Natural killer cell treated with Interleukin-12 subunit alpha and Interleukin-12 subunit beta and Interleukin-15 and Interleukin-18, amount 100 ng/mL, for 72 hours (primary cell): ENCODE measurements at places on chromosomes 6 and 20. TPM values are rescaled to one million over a fixed set of nuclear protein-coding genes. Genes with fewer than 3 reads are reported as not detected.

DNA sequence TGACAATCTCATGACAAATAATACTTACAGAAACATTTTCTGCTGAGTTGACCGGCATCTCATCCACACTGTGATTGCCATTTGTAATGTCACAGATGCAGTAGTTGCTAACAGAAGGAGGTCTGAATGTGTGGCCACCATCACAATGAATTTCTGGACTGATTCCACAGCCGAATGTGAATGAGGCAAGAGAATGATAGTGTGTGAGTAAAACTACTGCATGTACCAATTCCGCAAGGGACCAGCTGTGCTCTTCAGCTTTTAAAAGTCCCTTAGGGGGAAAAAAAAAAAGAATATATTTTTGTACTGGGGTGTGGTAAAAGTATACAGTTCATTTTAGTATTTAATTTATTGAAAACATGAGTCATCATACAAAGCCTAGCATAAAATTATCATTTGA, 96.2 kb downstream of the SESN1 start:
- H3K36me3 ChIP-seq: no peaks in the 10 kb centered on the region
- no peak overlapping the region for H3K4me3 ChIP-seq
- no peak overlapping the region for H3K27ac ChIP-seq
- DNase-seq: no peak
- H3K4me1 ChIP-seq: peaks cover 11% of the 10 kb centered on the region
- no peaks in the 10 kb centered on the region for H3K27me3 ChIP-seq

The NNAT gene
- 0.71 TPM for total RNA-seq

- H3K4me1 ChIP-seq: no peaks in the 10 kb centered on the region
- peak; percentile 32 for DNase-seq
- no peak overlapping the region for H3K27ac ChIP-seq
- no peaks in the 10 kb centered on the region for H3K36me3 ChIP-seq
- no peak overlapping the region for H3K4me3 ChIP-seq
Observed at GRCh38 chr6:3285732-3286131, 27.0 kb downstream of the PSMG4 start.

DNA sequence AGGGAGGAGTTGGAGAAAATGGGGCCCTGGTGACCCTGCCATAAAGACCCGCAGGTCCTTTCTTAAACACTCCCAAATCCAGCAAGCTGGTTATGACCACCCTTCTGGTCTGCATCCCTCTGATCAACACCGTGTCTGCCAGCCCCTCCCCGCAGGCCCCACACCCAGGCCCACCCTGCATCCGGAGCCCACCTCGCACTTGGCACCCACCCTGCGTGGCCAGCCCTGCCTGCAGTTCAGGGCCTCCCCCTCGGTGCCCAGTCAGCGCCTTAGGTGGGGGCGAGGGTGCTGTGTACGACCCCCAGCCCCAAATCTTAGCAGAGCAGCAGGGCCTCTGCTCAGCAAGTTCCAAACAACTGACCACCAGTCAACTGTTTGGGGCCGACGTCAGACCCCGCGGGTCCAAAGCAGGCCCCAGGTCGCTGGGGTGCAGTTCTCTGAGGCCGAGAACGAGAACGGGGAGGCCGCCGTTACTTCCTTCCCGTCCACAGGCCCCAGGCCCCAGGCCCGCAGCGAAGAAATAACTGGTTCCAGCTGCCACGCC, 1.2 kb downstream of the ACSS1 start:
- peak overlapping the region; percentile 62 for H3K27ac ChIP-seq
- H3K4me3 ChIP-seq: peak overlapping the region; percentile 78
- peaks cover 33% of the 10 kb centered on the region for H3K4me1 ChIP-seq
- peaks cover 16% of the 10 kb centered on the region for H3K27me3 ChIP-seq
- DNase-seq: no peak

DNA sequence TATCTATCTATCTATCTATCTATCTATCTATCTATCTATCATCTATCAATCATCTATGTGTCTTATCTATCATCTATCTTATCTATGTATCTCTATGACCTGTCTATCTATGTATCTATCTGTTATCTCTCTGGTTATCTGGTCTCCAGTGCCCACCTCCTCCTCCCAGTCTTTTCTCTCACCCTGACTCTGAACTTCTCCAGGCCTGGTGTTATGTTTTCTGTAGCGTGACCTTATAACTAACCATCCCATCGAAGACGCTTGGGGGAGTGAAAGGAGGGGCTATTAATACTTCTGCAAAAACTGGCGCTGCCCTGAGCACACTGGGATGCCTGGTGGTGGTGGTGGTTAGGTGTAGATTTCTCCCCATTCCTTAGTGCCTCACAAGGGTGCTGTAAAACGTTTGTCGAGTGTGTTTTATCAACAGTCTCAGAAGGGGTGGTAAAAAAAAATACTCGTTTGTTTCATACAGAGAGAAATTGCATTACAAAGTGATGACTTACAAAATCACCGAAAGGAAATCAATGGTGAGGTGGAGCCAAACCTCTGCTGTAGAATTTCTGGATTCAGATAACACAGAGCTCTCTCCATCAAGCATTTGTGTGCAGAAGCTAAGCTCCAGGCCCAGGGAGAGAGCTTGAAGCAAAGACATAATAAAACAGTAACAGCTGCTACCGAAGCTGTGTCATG, 156.2 kb downstream of the BCAS1 start:
- H3K4me3 ChIP-seq: peak overlapping the region; percentile 94
- H3K27ac ChIP-seq: peak overlapping the region; percentile 80
- no peak for DNase-seq
- H3K27me3 ChIP-seq: no peaks in the 10 kb centered on the region

DNA sequence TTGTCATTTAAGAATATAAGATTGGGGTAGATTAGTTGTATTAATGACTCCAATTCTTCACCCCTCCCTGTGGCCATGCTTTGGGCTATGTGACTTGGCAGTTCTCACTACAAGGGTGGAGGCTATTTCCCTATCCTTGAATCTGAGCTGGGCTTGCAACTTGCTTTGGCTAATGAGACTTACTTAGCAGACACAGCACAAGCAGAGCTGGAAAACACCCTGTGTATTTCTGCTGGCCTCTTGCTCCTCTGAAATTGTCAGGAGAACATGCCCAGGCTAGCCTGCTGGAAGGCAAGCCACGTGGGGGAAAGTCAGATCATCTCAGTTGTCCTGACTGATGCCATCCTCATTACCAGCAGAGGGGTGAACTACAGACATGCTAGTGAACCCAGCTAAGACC, 126.5 kb upstream of the HDGFL1 start:
- H3K36me3 ChIP-seq: no peaks in the 10 kb centered on the region
- DNase-seq: no peak
- no peaks in the 10 kb centered on the region for H3K27me3 ChIP-seq
- no peaks in the 10 kb centered on the region for H3K4me1 ChIP-seq
- no peak overlapping the region for H3K27ac ChIP-seq

The TOX2 gene
- total RNA-seq: 5.6 TPM
